Immature natural killer cell (primary cell): ENCODE measurements at places on chromosomes 7 and 10. TPM values are rescaled to one million over a fixed set of nuclear protein-coding genes. Genes with fewer than 3 reads are reported as not detected.

Gene PDE6C
- polyA plus RNA-seq, result not detected

Gene NSUN6
- polyA plus RNA-seq, result 6.1 TPM

Gene ZCCHC24
- 2.2 TPM for polyA plus RNA-seq

DNA sequence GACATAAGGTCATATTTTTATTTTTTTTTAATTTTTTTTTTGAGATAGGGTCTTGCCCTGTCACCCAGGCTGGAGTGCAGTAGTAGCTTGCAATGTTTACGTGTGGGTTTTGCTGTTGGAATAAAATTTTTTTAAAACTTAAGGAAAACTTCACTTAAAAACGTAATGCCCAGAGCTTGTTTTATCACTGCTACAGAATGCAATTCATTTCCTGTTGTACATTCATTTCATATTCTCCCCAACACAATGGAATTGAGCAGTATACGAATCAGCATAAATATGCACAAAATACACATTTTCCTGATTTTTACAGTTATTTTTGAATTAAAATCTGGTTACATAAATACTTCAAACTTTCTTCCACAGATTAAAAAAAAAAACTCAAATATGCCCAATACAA lies 40.3 kb downstream of the RSU1 start:
- DNase-seq, result no peak

DNA sequence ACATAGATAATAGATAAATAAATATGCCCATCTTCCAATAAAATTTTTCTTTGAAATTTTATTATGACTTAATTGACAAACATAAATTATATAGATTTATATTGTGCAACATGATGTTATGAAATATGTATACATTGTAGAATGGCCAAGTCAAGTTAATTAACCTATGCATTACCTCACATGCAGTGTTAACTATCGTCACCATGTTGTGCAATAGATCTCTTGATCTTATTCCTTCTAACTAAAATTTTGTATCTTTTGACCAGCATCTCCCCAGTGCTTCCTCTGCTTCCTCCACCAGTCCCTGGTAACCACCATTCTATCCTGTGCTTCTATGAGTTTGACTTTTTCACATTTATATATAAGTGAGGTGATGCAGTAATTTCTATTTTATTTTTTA lies 259.6 kb downstream of the SUGCT start:
- no peak for DNase-seq

DNA sequence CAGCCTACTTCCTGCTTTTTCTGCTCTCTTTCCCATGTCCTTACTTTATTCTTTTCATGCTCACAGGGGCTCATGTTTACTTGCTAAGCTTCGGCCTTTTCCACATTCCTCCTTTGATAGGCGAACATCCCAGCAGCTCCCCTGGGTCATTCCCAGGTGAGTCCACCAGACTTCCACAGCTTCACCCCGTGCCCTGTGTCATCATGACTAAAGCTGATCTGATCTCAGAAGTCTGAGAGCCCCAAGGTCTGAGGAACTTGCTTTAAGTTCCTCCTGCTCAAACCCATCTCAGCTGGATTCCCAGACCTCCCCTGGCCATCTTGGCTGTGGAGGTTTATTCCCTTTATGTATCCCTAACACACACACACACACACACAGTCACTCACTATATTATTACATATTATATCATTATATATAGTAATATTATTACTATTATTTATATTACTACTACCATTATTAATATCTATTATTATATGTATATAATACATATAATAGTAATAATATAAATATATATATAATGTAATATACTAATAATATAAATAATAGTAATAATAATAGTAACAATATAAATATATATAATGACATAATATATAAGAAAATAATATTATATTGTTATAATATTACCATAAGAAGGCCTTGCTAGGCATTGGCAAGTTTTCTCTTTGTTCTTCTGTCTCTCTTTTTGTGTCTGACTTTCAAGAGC lies 295.9 kb downstream of the PTEN start:
- no peak for DNase-seq

DNA sequence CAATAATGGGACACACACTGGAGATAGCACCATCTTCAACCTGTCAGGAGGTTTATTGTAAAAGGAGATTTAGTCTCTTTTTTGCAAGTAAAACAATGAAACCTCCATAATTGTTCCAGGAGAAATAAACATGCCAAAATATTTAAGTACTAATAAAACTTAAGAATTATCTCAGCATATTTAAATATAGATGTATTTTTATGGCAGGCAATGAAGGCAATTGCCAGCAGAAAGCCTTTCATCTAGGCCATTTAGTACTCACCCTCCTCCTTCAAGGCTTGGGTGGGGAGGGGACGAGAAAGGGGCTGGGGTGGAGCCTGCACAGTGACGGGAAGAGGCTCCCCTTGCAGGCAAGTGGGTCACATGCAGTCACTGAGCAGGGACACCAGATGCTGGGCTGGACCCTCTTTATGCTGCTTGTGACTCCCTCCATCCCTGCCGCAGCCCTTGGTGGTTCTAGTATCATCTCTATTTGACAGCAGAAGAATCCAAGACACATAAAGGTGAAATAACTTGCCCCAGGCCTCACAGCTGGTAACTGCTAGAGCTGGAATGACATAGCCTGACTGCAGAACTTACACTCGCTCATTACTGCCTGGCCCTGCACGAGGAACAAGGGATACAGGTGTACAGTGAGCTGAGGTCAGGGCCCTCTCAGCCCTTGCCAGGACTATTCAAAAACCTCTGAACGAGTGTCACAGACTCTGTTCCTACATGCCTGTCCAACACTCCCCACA lies 449.5 kb upstream of the ZMIZ1 start:
- no peak for DNase-seq
